ENCODE measurements at places on chromosomes 2 and 18.

DNA sequence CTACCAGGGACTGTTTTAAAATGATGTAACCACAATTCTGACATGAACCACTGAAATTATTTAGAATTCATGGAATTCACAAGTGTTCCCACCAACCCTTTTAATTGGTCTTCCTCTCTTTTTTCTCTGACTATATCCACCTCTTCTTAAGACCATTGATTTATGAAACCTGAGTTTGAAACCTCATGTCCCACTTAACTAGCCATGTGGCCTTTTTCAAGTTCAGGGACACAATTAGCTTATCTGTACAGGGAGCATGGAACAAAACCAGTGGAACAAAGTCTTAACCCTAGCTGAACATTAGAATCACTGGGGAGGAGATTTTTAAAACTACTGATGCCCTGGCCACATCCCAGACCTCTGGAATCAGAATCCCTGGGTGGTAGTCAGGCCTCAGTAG is 41.6 kb upstream of the TMEM163 start:
- H3K36me3 ChIP-seq, result no peaks in the 10 kb centered on the region
- no peak for DNase-seq
- no peak overlapping the region for H3K4me3 ChIP-seq
- H3K4me1 ChIP-seq, result no peaks in the 10 kb centered on the region

GRCh38 chr2:123035541-123035940 is 989.5 kb upstream of the CNTNAP5 start:
- H3K27ac ChIP-seq, result no peak overlapping the region
- no peaks in the 10 kb centered on the region for H3K36me3 ChIP-seq
- no peak overlapping the region for H3K4me3 ChIP-seq
- DNase-seq, result no peak

GRCh38 chr2:144659731-144660275 is 139.9 kb upstream of the ZEB2 start:
- H3K4me3 ChIP-seq, result no peak overlapping the region
- no peaks in the 10 kb centered on the region for H3K27me3 ChIP-seq
- no peaks in the 10 kb centered on the region for H3K4me1 ChIP-seq
- H3K27ac ChIP-seq, result no peak overlapping the region

DNA sequence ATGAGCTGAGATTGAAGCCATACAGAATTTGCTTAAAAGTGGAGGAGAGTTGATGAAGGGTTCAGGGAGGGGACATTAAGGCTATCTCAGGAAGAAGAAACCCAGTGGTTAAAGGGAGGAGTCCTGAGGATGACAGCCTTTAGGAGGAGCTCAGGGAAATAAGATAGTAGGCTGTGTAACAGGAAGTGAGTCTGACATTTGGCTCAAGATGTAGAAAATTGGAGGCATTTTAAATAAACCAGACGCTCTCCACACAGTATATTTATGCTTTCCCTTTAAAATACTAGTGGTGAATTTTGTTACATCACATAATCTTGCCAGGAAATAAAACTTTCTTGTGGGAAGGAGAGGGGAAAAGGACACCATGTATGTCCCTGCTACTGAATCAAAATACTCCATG is 11.6 kb downstream of the KCNH7 start:
- no peaks in the 10 kb centered on the region for H3K4me1 ChIP-seq
- no peak for DNase-seq
- H3K4me3 ChIP-seq, result no peak overlapping the region
- no peaks in the 10 kb centered on the region for H3K36me3 ChIP-seq
- H3K27me3 ChIP-seq, result no peaks in the 10 kb centered on the region

- no peaks in the 10 kb centered on the region for H3K27me3 ChIP-seq
- DNase-seq, result no peak
- no peaks in the 10 kb centered on the region for H3K4me1 ChIP-seq
- H3K27ac ChIP-seq, result no peak overlapping the region
- no peak overlapping the region for H3K4me3 ChIP-seq
These were observed 48.3 kb upstream of the PLA2R1 start for GRCh38 chr2:160110674-160111239.

- H3K36me3 ChIP-seq, result no peaks in the 10 kb centered on the region
- H3K4me1 ChIP-seq, result peaks cover 4% of the 10 kb centered on the region
- H3K4me3 ChIP-seq, result peak overlapping the region; percentile 19
- H3K27ac ChIP-seq, result no peak overlapping the region
These were observed 886 bp downstream of the PRKCE start for GRCh38 chr2:45652090-45653031.

- no peak overlapping the region for H3K4me3 ChIP-seq
- no peaks in the 10 kb centered on the region for H3K4me1 ChIP-seq
- H3K36me3 ChIP-seq, result no peaks in the 10 kb centered on the region
- no peak overlapping the region for H3K27ac ChIP-seq
- DNase-seq, result no peak
These were observed 180.2 kb downstream of the TNS1 start for GRCh38 chr2:217822296-217823252.
